Cardiac septum (tissue), 1 donor: ENCODE measurements at places on chromosomes 5 and 9. TPM values are rescaled to one million over a fixed set of nuclear protein-coding genes. Genes with fewer than 3 reads are reported as not detected.

The TSSK1B gene
- total RNA-seq: 0.08 TPM

GRCh38 chr5:2529371-2530092 lies 221.9 kb downstream of the IRX2 start:
- DNase-seq: no peak

- DNase-seq: no peak
Observed at GRCh38 chr9:120845255-120845654, 2.5 kb upstream of the PSMD5 start.

GRCh38 chr9:106936680-106937079 lies 73.7 kb downstream of the ZNF462 start:
- no peak for DNase-seq

DNA sequence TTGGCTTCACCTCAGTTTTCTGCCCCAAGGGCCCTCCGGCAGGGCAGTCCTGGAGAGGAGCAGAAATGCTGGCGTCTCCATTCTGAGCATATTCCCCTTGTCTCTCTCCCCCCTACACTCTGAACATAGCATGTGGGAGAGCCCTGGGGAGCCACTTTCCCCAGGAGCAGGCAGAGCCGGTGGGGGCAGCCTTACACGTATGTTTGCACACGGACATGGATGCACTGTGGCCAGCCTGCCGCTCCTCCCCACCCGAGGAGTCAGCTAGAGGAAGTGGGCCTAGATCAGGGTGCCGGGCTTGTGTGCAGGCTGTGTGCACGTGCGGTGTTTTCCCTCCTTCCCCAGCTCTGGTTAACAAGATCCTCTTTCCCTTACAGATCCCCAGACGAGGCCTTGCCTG lies 25.4 kb upstream of the POMT1 start:
- no peak for DNase-seq

The IL13 gene
- not detected for total RNA-seq

The CKMT2 gene
- 1,231 TPM for total RNA-seq

The C9 gene
- total RNA-seq: not detected

The GRM6 gene
- total RNA-seq: not detected

The DNAH5 gene
- total RNA-seq: 0.35 TPM

DNA sequence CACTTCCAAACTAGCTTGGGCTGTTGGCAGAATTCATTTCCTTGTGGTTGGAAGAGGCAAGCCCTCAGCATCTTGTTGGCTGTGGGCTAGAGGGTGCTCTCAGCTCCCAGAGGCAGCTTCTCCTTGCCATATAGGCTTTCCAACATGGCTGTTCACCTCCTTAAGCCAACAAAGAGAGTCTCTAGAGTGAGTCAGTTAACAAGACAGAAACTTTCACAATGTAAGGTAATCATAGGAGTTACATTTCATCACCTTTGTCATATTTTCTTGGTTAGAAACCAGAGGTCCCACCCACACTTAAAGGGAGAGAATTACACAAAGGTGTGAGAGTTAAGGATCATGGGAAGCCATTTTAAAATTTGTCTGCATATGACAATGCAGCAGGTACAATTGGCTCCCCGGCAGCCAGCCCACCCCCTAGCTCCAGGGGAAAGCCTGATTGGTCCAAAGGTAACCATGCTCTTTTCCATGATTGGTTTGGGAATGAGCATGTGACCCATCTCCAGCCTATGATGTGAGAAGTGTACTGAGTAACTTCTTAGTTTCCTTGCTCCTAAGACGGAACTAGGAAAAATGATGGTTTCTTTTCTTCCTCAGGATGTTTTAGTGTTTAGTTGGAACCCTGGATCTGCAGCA lies 109.8 kb upstream of the MSX2 start:
- no peak for DNase-seq

GRCh38 chr5:133202066-133202665 lies 150.4 kb downstream of the HSPA4 start:
- DNase-seq: no peak

- no peak for DNase-seq
Observed at GRCh38 chr9:88435336-88435735, 47.1 kb downstream of the SPIN1 start.

The GABBR2 gene
- 1.1 TPM for total RNA-seq
